ENCODE measurements at places on chromosomes 11 and 22.

DNA sequence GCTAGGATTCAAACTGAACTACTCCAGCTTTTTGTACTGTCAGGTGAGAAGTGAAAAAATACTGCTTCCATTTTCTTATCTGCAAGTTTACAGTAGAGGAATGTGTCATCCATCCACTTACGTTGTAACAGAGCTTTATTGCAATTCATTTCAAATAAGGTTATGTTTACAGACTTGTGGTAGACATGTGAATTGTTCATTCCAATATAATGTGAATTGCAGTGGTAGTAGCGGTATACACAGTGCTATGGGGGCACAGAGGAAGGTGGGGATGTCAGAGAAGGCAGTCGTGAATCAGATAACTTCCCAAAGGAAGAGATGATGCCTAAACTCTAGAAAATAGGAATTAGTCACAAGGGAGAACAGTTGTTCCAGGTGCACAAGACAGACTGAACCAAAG is 42.5 kb downstream of the CEP57 start:
- DNase-seq = no peak

DNA sequence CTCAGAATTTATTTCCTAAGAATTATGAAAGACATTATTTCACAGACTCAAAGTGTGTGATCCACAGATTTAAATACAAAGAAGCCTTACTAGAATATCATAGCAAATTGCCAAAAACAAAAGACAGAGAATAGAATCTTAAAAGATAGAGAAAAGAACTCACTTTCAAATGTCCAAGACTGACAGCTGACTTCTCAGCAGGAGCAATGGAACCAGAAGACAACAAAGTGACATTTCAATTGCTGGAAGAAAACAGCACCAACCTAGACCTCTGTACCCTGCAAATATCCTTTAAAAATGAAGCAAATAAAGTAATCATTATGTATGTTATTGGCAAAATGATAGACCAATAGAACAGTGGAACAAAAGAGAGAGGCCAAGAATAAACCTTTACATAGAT is 109.2 kb downstream of the TTC17 start:
- DNase-seq = no peak

DNA sequence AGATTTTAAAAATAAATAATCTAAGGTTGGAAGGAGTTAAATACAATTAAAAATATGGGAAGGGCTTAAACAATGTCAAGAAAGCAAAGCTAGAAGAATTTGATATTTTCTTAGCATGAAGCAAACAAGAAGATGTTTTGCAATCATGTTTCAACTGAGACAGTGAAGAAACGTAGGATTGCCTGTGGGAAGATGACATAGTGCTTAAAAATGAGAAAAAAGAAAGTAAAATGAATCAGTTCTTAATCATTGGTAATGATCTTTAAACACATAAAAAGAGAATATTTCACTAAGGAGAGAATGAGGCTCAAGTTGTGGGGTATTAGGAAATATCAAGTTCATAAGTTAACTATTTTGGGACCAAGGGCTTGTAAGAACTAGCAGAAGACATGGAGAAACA is 855.0 kb downstream of the METTL15 start:
- DNase-seq = no peak

DNA sequence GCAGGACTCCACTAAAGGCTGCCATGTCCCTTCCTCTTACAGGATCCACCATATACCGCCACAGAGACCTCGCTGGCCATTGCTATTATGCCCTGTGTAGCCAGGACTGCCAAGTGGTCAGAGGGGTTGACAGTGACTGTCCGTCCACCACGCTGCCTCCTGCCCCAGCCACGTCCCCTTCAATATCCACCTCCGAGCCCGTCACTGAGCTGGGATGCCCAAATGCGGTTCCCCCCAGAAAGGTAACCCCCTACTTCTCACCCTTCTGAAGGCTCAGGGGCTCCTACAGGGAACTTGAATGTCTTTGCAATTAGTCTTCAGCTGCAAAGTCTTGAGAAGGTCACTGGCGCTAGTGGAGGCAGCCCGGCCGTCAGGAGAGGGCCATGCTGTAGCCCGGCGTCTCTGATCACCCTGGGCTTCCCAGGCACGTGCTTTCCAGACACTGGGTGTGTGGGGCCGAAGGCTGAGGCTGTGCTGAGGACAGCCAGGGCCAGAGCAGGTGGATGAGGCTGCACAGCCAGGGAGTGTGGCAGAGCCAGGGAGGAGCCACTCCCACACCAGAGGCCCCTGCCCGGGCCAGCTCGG is 30.0 kb upstream of the MUC5B start:
- no peak for DNase-seq

- DNase-seq = no peak
These were observed 32.2 kb upstream of the WNT11 start for GRCh38 chr11:76238551-76238950.

- DNase-seq = no peak
These were observed 76.3 kb downstream of the BUD13 start for GRCh38 chr11:116696381-116696941.

GRCh38 chr11:84564867-84565184 is 1062.3 kb downstream of the DLG2 start:
- no peak for DNase-seq

DNA sequence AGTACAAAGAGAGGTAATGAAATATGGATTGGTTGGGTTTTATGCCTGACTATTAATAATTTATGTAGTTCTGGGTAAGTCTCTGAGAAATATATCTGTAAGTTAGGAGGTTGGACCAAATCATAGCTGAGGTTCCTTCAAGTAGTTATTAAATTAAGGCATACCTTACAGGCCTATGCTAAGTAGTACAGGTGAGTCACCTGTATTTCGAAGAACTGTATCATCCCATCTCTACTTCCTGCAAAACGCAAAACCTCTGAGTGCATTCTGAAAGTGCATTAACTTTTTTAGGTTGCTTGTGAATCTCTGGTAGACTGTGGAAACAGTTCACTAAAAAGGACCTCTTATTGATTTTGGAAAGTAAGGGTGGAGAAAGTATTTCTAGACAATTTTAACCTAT is 37.1 kb downstream of the APOL5 start:
- DNase-seq = no peak

- no peak for DNase-seq
These were observed 31.9 kb upstream of the ATXN10 start for GRCh38 chr22:45639747-45640102.

DNA sequence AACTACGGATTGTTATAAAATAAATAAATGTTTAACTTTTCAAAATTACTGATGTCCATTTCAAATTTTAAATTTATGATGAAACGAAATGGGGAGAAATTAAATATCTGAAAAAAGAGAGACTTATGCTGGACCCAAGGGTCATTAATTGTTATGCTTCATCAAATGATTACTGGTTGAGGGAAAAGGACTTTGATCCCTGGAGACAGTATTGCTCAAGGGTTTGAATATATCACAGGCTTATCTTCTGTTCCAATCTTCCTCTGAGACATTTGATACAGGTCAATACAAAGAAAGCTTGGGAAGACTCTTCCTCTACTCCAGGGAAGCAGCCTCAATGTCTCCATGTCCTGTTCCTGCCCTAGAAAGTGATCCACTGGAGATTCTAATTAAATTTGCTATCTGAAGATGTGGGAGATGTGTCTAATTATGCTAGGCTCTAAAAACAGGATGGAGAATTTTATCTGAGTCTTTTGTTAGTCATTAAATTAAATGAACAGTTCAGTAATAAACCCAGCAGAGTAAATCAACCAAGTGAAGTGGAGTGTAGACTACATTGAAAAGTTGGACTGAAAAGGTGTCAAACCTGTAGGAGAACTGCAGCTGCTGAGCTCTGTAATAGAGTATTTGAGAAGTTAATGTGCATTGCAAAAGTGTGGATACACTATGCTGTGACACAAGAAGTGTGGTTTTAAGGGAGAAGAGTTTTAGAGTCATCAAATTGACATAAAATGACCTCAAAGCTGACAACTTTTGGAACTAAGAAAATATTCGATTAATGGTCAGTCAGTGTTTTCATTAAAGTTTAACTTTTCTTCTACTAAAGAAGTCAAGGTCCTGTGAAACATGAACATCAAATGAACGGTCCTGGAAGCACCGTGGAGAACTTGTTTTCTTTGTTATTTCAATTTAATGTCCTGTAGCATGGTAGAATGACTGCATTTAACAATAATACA is 623.7 kb upstream of the CCDC90B start:
- DNase-seq = peak; percentile 19

- DNase-seq = no peak
These were observed 12.6 kb upstream of the SPON1 start for GRCh38 chr11:13949876-13950275.

GRCh38 chr22:27065279-27065678 is 407.9 kb downstream of the MIAT start:
- no peak for DNase-seq

DNA sequence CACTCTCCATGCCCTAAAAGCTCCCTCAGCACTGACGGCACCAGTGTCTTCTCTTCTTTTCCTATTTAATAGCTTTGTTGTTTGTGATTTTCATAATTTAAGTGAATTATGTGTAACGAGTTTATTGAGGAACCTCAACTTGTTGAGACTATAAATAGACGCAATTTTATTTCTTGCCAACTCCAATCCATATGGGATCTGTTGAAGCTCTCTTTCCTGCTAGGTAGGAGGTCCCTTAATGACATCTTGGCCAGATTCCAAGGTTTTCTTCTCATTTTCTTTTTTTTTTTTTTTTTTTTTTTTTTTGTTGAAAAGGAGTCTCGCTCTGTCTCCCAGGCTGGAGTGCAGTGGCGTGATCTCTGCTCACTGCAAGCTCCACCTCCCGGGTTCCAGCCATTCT is 14.2 kb downstream of the RTL6 start:
- DNase-seq = no peak

GRCh38 chr11:125368757-125369156 is 127.3 kb downstream of the FEZ1 start:
- no peak for DNase-seq

DNA sequence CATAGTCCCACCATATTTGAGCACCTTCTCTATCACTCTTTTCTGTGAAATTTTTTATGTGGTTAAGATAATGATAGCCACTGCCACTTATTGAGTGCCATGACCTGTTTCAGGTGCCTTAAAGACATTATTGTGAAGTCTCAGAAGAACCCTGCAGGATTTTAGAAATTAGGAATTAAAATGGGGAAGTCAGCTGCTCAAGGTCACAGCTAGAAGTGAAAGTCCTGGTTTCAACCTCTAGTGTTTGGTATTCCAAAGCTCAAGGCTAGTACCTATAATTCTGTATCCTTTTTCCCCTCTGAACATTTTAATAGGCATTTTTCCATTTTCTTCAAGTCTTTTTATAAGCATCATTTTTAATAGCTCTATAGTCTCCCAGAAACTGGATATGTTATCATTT is 9.0 kb upstream of the RRM1 start:
- no peak for DNase-seq

DNA sequence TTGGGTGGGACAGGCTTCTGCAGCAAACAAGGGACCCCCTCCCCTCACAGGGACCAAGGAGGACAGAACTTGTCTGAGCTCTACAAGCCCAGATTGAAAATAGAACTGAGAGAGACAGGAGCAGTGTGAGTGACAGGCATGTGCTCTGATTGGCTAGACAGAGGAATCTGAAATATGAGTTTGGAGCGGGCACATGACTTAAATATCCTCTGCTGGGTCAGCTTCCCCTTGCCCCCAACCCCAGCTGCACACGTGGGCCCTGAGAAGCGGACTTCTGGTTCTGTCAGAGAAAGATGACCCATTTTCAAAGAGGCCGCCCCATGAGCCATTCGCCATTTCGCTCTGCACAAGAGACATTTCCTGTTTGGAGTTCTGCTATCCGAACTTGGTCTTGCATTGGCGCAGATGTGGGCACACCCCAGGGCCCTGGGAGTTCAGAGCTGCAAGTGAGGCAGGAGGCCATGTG is 5.3 kb downstream of the TUBA8 start:
- DNase-seq = no peak

- DNase-seq = no peak
These were observed 44.3 kb downstream of the EXT2 start for GRCh38 chr11:44139565-44140330.

DNA sequence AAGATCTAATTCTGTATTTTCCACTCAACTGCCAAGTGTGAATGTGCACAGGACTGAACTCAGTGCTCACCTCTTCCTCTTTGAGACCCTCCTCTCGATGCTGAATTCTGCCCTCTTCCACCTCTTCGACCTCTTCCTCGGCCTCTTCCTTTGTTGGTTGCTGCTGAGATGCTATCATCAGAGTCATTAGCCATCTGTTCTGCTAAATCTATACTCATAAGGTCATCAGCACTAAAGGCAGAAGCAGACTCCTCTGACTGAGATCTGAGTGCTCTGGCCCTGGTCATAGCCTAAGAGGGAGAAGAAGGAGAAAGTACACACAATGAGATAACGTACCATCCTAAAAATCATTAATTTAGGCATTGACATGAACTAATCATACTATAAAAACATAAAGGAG is 45.9 kb upstream of the GPR83 start:
- DNase-seq = no peak

DNA sequence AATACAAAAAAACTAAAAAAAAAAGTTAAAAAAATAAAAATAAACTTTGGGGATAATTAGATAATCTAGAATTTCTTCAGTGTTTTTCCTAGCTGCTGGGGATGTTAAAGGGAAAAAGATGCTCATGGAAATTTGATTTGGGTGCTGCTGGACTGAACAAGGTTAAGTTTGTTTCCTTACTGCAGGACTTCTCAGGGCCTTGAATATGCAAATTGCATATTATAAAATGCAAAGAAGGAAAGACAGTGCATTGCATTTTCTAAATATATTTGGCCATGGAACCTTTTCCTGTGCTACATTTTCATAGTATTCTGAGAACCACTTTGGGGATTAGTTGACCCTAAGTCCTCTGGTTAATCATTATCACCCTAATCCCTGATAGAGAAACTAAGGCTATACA is 79.6 kb downstream of the ABTB2 start:
- DNase-seq = no peak

DNA sequence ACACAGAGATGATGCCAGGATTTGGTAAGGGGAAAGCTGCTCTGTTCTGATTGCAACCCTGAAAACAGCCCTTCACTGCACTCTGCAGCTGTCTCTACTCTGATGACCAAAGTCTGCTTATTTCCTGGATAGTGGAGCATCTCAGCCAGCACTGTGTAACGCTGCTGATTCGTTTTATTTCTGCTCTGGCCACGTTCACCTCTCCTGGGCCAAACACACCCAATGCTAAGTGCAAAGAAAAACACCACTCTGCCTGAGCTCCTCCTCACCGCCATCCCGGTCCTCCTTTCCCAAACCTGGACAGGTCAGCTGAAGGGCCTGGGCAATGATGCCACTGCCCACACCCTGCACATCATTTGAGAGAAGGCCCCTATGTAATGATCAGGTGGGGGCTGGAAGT is 529.3 kb upstream of the B3GAT1 start:
- no peak for DNase-seq
